CD4-positive, CD25-positive, alpha-beta regulatory T cell (primary cell): ENCODE measurements at places on chromosomes 6 and 20. TPM values are rescaled to one million over a fixed set of nuclear protein-coding genes. Genes with fewer than 3 reads are reported as not detected.

DNA sequence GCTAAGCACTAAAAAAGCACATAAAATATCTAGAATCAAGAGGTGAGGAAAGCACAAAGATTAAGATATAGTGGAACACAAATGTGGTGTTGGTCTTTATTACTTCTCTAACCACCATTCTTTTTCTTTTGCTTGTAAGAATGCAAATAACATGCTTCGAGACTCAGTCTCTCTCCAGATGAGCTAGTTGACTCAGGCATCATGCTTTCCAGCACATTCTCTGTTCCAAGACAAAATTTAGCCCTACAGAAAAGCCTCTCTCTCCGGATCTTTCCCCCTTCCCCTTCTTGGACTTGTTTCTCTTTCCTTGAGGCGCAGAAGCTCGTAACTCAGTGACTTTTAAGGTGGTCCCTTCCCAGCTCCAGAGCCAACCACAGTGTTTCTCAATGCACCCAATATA lies 91.0 kb downstream of the FNDC1 start:
- H3K4me3 ChIP-seq: no peak overlapping the region
- H3K27ac ChIP-seq: no peak overlapping the region
- H3K27me3 ChIP-seq: peaks cover 5% of the 10 kb centered on the region
- no peak for DNase-seq
- no peaks in the 10 kb centered on the region for H3K36me3 ChIP-seq

- no peak overlapping the region for H3K27ac ChIP-seq
- H3K4me1 ChIP-seq: no peaks in the 10 kb centered on the region
- H3K4me3 ChIP-seq: no peak overlapping the region
Measured at GRCh38 chr6:150745896-150746295, 119.6 kb upstream of the MTHFD1L start.

GRCh38 chr20:17023036-17023435 lies 203.8 kb upstream of the PCSK2 start:
- H3K4me1 ChIP-seq: no peaks in the 10 kb centered on the region
- H3K27me3 ChIP-seq: no peaks in the 10 kb centered on the region
- H3K27ac ChIP-seq: no peak overlapping the region
- H3K36me3 ChIP-seq: no peaks in the 10 kb centered on the region

DNA sequence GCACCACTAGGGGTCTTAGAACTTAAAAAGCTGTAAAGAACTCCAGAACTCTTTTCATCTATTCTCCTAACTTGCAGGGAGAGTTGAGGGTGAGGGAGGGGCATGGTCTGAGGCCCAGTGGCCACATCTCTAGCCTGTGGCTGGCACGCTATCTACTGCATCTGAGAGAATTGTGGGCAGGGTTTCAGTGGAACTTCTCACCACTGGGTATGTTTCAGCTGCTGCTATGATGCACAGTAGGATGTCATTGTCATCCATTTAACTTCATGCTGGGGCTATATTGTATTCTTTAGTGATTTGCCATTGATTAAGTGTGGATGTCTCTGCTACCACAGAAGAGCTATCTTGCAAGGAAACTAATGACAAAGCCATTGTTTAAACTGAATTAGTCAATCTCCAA lies 4.5 kb downstream of the TMEM14A start:
- no peak for DNase-seq
- H3K27ac ChIP-seq: no peak overlapping the region
- peaks cover 3% of the 10 kb centered on the region for H3K36me3 ChIP-seq

DNA sequence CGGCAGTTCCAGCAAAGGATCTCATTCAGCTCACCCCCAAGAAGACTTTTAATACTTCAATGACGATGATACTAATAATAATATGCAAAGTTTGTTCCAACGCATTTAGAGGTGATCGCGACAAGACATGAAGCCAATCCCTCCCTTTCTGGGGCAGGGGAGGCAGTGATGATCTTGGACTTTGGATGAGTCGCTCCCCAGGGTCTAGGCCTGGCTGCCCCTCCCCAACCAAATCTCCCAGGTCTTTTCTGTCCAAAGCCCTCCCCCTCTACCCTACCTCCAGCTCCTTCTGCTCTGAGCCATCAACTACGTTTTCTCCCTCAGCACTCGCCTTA lies 33.9 kb downstream of the HLA-A start:
- DNase-seq: no peak
- no peak overlapping the region for H3K27ac ChIP-seq
- H3K4me3 ChIP-seq: peak overlapping the region; percentile 26

GRCh38 chr20:32648761-32649650 lies 24.7 kb downstream of the C20orf203 start:
- H3K27me3 ChIP-seq: no peaks in the 10 kb centered on the region
- H3K4me1 ChIP-seq: peaks cover 5% of the 10 kb centered on the region
- no peak overlapping the region for H3K27ac ChIP-seq

GRCh38 chr6:2979819-2980464 lies 8.6 kb upstream of the SERPINB6 start:
- no peak for DNase-seq
- no peaks in the 10 kb centered on the region for H3K4me1 ChIP-seq
- H3K4me3 ChIP-seq: no peak overlapping the region
- no peak overlapping the region for H3K27ac ChIP-seq
- H3K27me3 ChIP-seq: peaks cover 22% of the 10 kb centered on the region

GRCh38 chr6:1554141-1554475 lies 55.6 kb upstream of the FOXC1 start:
- H3K27me3 ChIP-seq: peaks cover 9% of the 10 kb centered on the region
- no peak for DNase-seq

- no peaks in the 10 kb centered on the region for H3K36me3 ChIP-seq
- peak; percentile 46 for DNase-seq
- H3K4me1 ChIP-seq: peaks cover 30% of the 10 kb centered on the region
- peak overlapping the region; percentile 89 for H3K4me3 ChIP-seq
- H3K27ac ChIP-seq: no peak overlapping the region
Measured at GRCh38 chr6:90286884-90287488, 9.7 kb downstream of the BACH2 start.

DNA sequence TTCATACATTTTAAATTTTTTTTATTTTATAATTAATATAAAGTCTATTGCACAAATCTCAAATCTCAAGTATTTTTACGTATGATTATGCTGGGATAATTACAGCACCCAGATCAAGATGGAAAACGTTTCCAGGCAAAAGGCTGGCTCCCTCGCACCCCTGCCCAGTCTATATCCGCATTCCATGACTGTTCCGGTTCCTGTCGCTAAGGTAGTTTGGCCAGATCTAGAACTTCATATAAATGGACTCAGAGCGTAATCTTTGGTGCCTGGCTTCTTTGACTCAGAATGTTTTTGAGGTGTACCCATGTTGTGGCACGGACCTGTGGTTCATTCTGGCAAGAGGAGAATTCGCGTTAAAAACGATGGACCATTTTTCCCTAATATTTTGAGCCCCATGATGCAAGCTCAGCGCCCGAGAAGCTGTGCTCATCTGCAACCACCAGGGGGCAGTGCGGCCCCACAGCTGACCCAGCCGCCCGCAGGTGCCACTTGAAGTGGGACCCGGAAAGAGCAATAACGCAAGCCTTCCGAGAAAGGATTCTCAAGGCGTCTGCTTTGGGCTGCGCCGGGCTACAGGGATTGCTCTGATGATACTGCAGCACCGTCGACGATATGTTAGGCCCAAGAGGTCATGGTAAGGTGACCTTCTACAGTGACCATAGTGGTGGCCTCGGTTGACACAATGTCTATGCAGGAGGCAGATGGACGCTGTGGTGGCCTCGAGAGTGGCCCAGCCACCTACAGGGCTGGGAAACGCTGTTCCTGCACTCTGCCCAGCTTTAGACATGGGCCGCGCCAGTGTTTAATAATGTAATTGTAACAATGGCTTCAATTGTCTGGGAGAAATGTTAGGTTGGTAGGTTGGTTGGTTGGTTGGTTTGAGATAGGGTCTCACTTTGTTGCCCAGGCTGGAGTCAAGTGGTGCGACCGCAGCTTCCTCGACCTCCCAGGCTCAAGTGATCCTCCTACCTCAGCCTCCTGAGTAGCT lies 160.1 kb downstream of the ZMYND8 start:
- H3K36me3 ChIP-seq: no peaks in the 10 kb centered on the region
- no peak overlapping the region for H3K27ac ChIP-seq
- peak; percentile 79 for DNase-seq
- no peak overlapping the region for H3K4me3 ChIP-seq
- peaks cover 2% of the 10 kb centered on the region for H3K27me3 ChIP-seq

- peak; percentile 27 for DNase-seq
- no peak overlapping the region for H3K4me3 ChIP-seq
- H3K27ac ChIP-seq: no peak overlapping the region
- no peaks in the 10 kb centered on the region for H3K27me3 ChIP-seq
Measured at GRCh38 chr20:57434390-57434700, 43.1 kb downstream of the RBM38 start.

- H3K36me3 ChIP-seq: no peaks in the 10 kb centered on the region
- H3K27ac ChIP-seq: no peak overlapping the region
- H3K4me1 ChIP-seq: no peaks in the 10 kb centered on the region
- DNase-seq: no peak
- H3K27me3 ChIP-seq: no peaks in the 10 kb centered on the region
Measured at GRCh38 chr6:125451750-125452149, 150.0 kb upstream of the HDDC2 start.

NKX2-2 gene
- total RNA-seq: not detected

CD2AP gene
- 30.5 TPM for total RNA-seq

UFL1 gene
- 19.1 TPM for total RNA-seq

CRYBG1 gene
- total RNA-seq: 83.8 TPM

AGER gene
- 27.8 TPM for total RNA-seq

HUS1B gene
- total RNA-seq: 4.8 TPM

ULBP3 gene
- 1.3 TPM for total RNA-seq

HTR1E gene
- total RNA-seq: not detected

NFATC2 gene
- total RNA-seq: 56.8 TPM
